ENCODE measurements at places on chromosomes 2 and 18.

DNA sequence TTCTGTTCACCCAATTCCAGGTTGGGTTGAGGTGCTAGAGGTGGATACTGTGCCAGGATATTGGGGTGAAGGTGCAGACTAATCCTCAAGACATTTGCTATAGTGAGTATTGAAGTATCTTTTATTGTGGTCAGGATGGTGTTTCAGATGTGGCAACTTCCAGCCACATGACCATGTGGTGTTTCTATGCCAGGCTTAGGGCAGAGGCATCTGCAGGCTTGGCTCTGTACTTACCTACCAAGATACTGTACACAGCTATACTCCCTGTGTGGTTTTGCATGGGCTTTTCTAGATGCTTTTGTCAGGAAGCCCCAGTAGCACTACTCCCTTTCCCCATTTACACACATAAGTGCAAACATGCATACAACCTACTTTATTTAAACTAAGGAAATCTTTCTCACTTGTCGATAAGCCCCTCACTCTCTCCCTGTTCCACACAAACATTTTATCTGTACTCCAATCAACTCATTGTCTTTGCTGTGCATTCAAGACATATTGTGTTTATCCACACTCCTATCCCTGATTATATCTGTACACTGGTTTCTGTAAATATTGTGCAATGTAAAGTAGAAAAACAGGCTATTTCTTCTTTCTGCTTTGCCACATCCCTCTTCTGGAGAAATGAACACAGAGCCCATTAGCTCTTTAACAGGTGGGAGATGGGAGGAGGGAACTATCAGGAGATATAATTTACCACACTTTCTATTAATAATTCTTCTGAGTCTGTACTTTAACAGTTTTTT, 12.3 kb downstream of the ARL6IP6 start:
- no peak for DNase-seq

GRCh38 chr2:84931384-84931821, 25.9 kb downstream of the TMSB10 start:
- no peak for DNase-seq

GRCh38 chr2:108637304-108637669, 82.0 kb upstream of the RANBP2 start:
- no peak for DNase-seq

DNA sequence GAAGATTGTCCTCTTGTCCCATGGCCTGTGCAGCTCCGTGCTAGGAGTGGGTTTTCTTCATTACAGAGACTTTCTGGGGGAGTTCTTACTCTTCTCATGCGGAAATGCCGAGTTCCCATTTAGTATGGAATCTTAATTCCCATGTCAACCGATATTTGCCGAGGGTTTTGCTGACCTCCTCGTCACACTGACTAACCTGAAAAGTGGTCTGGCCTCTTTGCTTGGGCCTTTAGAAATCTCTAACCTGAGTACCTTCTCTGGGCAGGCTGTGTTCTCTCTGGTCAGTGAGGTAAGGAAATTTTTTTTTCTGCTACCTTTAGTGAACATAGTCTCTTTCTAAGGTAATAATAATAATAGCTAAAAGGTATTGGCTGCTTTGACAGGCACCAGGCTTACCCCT, 10.9 kb upstream of the EML6 start:
- DNase-seq: no peak

DNA sequence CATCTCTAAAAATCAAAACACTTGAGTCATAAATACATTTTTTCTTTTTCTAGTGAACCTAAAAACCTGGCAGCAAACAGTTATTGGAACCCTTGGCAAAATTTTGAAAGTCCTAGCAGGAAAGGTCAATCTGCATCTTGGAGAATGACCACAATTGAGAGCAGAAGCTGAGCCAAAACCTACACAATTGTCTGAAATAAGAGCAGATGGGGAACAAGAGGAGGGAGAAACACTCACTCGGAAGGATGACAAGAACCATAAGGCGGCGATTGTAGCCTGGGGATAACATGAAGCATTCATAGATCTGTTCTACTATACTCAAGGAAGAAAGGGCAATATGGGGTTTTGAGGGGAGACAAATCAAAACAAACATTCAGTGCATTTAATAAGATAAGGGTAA, 117.0 kb downstream of the CHN1 start:
- no peak for DNase-seq

GRCh38 chr2:216308576-216308975, 63.7 kb downstream of the MARCHF4 start:
- DNase-seq: no peak

DNA sequence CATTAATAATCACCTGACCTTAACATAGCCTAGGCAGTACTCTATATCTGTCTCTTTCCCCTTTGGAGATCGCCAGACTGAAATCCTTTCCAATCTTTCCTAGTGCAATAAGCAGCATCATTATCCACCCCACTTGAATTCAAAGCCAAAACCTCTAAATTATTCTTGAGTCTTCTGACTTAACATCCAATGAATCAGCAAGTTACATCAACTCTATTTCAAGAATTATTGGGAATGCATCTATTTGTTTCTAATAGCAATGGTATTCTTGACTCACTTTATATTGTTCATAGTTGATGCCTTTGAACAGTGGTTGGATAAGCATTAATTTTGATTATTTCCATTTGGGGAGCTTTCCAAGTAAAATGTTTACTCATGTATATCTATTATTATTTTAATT, 144.8 kb downstream of the ZNF804A start:
- no peak for DNase-seq

GRCh38 chr18:11831921-11832320, 19.3 kb upstream of the CHMP1B start:
- no peak for DNase-seq

- DNase-seq: no peak
Measured at GRCh38 chr18:77658299-77658662, 408.6 kb downstream of the GALR1 start.

DNA sequence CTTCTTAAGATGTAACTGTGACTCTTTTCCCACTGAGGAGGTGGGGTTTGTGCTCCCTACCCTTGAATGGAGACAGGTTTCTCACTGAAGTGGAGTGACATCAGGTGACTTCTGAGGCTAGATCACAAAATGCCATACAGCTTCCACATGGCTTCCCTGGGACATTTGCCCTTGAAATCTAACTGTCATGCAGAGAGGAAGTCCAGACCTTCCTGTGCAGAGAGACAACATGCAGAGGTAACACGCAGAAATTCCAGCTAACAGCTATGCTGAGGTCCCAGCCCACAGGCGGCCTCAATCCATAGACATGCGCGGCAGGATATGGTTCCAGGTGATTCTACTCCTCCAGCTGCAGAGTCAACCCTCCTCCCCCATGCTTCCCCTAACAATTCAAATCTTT, 119.0 kb downstream of the TRIB2 start:
- DNase-seq: no peak

- DNase-seq: no peak
Measured at GRCh38 chr2:232420073-232420454, 13.4 kb downstream of the ALPG start.

DNA sequence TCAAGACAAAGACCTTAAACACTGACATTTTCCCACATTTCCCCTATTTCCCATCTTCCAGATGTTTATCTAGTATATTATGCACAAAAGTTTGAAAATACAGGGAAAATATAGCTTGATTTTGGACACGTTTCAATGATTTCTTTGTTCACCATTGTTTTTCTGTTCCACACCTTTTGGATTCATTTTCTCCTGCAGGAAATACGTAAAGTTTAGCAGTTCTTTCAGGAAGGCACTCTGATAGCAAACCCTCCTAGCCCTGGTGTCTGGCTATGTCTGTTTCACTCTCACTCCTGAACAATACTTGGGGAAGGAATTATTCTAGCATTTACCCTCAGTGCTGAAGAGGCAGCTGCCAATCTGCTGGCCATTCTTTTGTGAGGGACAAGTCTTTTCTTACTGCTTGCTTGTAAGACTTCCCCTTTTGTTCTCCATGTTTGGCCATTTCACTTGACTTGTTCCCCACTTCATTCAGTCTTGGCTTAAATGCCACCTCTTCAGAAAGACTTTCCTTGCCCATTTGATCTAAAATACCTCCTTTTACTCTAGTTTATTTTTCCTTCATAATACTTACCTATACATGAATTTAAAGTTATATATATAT, 195.4 kb downstream of the RNF152 start:
- DNase-seq: no peak

DNA sequence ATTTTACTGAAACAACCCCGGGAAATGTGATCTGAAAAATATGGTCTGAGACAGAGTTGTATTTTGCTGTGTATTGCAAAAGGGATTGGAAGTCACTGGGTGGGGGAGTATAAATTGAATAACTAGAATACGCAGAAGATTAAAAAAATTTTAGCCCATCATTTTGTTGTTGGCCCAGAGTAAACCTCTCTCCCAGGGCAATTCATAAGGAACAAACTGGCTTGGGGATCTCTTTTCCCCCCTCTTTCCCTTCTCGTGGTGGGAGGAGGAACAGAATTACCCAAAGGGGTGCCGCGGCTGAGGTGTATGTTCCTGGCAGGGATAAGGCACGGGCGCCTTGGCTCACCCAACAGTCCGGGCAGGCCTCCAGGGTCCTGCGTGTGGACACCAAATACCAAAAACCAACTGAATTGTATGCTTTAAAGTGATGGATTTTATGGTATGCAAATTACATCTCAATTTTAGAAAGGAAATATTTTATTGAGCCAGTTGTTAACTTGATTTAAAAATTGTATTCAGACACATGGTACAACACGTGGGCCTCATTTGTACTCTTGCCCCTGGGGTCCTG, 121.2 kb upstream of the SPRED2 start:
- DNase-seq: no peak

- no peak for DNase-seq
Measured at GRCh38 chr18:60092073-60092472, 192.3 kb downstream of the PMAIP1 start.

- no peak for DNase-seq
Measured at GRCh38 chr2:76157531-76157930, 446.8 kb upstream of the GCFC2 start.

DNA sequence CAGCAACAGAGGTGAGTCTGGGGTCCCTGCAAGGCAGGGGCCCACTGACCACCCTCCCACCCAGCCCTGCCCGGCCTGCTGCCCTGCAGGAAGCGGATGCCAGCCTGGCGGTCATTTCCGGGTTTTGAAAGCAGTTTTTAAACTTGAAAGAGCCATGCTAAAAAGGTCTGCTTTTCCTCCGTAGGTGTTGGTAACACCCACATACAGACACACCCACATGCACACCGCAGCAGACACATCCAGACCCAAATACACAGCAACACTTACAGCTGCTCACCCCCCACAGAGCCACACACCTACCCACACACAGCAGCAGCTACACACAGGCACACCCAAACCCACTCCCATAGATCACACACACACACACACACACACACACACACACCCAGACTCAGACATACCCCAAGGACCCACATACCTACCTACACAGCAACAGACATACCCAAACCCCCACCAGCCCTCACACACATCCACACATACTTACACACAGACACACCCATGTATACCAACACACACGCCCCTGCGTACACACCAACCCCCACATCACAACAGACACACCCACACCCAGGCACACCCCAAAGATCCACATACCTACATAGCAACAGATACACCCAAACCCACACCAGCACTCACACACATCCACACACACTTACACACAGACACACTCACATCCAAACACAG, 7.6 kb downstream of the ZFP36L2 start:
- peak; percentile 23 for DNase-seq

- no peak for DNase-seq
Measured at GRCh38 chr18:55477860-55478581, 110.0 kb downstream of the TCF4 start.

DNA sequence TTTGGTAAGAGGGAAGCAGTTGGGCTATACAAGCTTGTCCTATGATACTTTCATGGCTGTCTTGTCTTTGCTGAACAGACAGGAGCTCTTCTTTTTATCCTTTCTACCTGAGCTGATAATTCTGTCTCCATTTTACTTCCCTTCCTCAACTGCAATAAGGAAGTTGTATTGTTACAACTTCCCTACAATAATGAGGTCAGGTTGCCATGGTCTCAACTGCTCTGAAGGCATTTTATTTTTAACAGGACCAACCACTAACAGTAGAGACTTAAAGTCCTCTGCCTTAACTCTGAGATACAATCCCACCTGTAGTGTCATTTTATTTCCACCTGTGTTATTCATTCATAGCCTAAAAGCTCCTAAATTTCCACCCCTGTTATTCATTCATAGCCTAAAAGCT, 118.6 kb upstream of the PGAP1 start:
- no peak for DNase-seq

- no peak for DNase-seq
Measured at GRCh38 chr2:25473758-25474340, 132.1 kb upstream of the DNMT3A start.

- no peak for DNase-seq
Measured at GRCh38 chr18:62357079-62357719, 32.1 kb downstream of the TNFRSF11A start.

GRCh38 chr2:190462611-190463010, 54.5 kb downstream of the MFSD6 start:
- DNase-seq: no peak

- DNase-seq: no peak
Measured at GRCh38 chr2:111041398-111042202, 79.1 kb upstream of the BCL2L11 start.

GRCh38 chr18:39962546-39962945, 1992.5 kb upstream of the PIK3C3 start:
- DNase-seq: no peak

- DNase-seq: no peak
Measured at GRCh38 chr2:96167407-96168013, 22.3 kb upstream of the DUSP2 start.

GRCh38 chr2:201678401-201678800, 20.0 kb downstream of the MPP4 start:
- DNase-seq: no peak

GRCh38 chr2:38279201-38279600, 97.9 kb downstream of the ATL2 start:
- DNase-seq: no peak
